ENCODE measurements at places on chromosomes 7 and 10.

- no peak for DNase-seq
Measured at GRCh38 chr10:113221756-113222168, 271.7 kb downstream of the TCF7L2 start.

GRCh38 chr10:12969951-12970350 lies 31.6 kb downstream of the CCDC3 start:
- DNase-seq: no peak

GRCh38 chr10:124447751-124448466 lies 1.9 kb downstream of the NKX1-2 start:
- no peak for DNase-seq

GRCh38 chr7:1142051-1142635 lies 17.9 kb downstream of the ZFAND2A start:
- no peak for DNase-seq

DNA sequence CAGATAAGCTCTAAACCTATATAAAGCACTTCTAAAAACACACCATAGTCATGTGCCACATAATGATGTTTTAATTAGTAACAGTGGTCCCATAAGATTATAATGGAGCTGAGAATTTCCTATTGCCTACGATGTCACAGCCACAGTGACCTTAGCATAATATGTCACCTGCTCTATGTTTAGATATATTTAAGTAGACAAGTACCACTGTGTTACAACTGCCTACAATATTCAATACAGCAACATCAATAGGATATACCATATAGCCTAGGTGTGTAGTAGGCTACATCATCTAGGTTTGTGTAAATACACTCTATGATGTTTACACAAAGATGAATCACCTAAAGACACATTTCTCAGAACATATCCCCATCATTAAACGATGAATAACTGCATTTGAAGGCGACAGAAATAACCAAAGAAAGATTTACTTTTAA lies 24.5 kb downstream of the GPR22 start:
- DNase-seq: no peak

GRCh38 chr7:41241641-41242040 lies 461.2 kb downstream of the INHBA start:
- DNase-seq: no peak

DNA sequence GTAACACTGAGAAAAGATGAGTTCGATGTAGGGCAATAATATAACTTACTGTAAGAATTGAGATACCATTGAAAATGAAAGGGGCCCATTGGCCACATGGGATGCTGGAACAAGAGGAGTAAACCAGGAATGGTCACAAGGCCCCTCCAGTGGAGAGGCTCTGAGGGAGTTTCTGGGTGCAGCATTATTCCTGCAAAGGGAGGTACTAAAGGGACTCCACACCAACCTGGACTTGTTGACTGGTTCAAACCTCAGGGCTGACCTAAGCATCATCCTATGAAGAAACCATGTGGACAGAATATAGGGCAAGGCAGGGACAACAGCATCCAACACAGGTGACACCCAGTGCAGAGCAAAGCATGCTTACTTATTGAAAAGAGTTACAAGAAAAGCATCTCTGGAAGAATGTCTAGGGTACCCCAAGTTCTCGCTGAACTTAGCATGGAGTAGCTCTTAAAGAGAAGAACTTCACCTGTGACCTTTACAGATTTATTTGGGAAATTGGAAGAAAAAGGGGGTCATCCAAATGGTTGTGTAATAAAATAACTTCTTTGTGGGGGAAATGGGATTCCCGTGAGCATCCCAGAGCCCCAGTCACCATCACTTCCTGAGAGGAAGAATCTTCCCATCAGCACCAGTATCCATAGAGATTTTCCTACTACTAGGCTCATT lies 34.7 kb downstream of the PRSS2 start:
- DNase-seq: no peak

DNA sequence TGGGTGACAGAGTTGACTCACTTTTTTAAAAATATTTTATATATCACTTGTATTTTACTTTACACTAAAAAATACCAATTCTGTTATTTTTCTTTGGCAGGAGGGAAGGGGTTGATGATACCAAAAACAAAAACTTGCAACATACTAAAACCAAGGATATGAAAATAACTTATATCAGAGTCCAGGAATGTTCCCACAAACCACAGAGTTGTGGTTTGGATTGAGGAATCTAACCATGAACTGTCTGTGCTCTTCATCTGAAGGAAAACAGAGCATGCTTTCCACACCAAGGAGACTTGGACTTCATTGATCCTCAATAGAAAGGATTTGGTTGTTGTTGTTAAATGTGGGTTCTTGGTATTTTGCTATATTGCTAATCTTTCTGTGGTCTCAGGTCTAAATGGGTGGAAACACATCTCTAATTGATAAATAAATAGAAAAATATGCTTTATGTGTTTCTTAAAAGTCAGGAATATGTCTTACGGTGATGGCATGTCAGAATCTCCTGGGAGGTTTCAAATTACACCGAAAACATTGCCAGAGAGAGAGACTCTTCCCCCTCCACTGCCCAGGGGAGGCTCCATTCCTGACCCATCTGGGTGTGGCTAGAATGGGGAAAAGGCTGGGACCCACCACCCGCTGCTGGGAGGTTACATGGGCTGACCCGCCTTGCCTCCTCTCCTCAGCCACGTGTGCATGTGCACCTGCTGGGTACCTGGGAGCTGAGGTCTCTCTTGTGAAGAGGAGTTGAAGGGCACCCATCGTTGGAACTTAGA lies 46.9 kb upstream of the STK17A start:
- no peak for DNase-seq

GRCh38 chr10:104250371-104250770 lies 4.3 kb upstream of the GSTO1 start:
- no peak for DNase-seq

GRCh38 chr7:159141167-159141566 lies 3.5 kb downstream of the VIPR2 start:
- DNase-seq: no peak

Data from activated CD4-positive, alpha-beta T cell treated with anti-CD3 and anti-CD28 coated beads for 1 hour (primary cell).